ENCODE measurements at places on chromosomes 12 and 14.

GRCh38 chr12:87344699-87345098 is 684.5 kb downstream of the C12orf50 start:
- no peak for DNase-seq

- peak; percentile 30 for DNase-seq
These were observed 9.4 kb downstream of the LHX5 start for GRCh38 chr12:113462117-113462774.

- DNase-seq, result no peak
These were observed 31.9 kb upstream of the ACSM4 start for GRCh38 chr12:7271893-7272514.

GRCh38 chr14:77988096-77988870 is 181.9 kb upstream of the NRXN3 start:
- no peak for DNase-seq

GRCh38 chr14:24940213-24940783 is 109.6 kb downstream of the STXBP6 start:
- DNase-seq, result no peak

DNA sequence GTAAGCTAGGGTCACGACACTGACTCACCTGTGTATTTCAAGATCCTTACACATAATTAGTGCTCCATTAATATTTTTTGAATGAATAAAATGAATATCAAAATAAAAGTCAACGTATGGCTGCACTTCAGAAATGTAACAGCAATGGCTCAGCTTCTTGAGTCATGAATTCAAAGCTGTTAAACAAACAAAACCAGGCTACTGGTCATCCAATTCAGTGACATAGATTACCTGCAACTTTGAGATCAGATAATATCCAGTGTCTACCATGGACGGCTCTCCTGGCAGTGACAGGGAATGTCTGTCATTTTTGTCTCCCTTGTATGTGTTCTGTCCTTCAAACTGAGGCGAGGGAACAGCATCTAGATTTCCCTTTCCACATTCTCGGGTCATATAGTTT is 225.6 kb downstream of the EFCAB11 start:
- DNase-seq, result no peak

DNA sequence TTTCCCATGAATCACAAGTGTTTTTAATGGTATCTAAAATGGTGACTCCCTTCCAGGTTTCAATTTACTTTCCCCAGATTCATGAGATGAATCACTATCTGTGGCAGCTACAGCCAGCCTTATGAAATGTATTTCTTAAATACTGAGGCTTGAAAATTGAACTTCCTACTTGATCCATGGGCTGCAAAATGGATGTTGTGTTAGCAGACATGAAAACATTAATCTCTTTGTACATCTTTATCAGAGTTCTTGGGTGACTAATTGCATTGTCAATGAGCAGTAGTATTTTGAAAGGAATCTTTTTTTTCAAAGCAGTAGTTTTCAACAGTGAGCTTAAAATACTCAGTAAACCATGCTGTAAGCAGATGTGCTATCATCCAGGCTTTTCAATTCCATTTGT is 250.8 kb downstream of the SLC6A15 start:
- no peak for DNase-seq

DNA sequence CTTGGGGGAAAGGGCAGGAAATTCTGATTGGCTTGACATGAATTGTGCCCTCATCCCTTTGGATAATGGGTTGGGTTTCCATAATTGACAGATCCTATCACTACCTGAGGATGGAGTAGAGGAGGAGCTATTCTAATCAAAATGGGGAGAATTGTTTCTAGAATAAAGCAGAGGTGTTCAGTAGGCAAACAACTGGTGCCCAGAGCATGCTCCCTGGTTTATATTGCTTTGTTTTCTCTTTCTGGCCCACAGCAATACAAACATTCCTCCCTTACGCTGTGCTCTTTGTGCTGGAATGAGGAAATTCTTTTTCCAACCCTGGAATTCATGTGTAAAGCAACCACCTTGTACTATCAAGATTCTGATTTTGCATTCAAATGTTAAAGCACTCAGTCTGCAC is 147.4 kb downstream of the RASSF9 start:
- no peak for DNase-seq

DNA sequence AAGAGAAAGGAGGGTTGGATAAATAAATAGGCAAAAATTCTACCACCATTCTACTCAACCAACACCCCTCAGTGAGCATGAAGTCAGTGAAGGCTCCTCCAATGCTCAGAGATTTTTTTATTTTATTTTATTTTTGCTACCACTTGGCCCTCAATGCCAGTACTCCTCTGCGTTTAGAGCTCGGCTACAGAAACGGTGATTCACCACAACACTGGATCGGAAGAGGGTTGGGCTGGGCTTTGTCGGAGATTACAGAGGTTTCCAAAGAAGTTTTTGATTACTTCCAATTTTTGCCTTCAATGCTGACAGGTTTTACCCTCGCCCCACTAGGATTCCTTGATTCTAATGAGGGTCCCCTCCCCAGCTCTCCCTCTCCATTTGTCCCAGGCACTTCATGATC is 1027.2 kb upstream of the TMEM132C start:
- DNase-seq, result no peak

- DNase-seq, result no peak
These were observed 50.7 kb upstream of the NR2C1 start for GRCh38 chr12:95124106-95124505.

- DNase-seq, result no peak
These were observed 9.0 kb upstream of the LRTM2 start for GRCh38 chr12:1811281-1811947.

DNA sequence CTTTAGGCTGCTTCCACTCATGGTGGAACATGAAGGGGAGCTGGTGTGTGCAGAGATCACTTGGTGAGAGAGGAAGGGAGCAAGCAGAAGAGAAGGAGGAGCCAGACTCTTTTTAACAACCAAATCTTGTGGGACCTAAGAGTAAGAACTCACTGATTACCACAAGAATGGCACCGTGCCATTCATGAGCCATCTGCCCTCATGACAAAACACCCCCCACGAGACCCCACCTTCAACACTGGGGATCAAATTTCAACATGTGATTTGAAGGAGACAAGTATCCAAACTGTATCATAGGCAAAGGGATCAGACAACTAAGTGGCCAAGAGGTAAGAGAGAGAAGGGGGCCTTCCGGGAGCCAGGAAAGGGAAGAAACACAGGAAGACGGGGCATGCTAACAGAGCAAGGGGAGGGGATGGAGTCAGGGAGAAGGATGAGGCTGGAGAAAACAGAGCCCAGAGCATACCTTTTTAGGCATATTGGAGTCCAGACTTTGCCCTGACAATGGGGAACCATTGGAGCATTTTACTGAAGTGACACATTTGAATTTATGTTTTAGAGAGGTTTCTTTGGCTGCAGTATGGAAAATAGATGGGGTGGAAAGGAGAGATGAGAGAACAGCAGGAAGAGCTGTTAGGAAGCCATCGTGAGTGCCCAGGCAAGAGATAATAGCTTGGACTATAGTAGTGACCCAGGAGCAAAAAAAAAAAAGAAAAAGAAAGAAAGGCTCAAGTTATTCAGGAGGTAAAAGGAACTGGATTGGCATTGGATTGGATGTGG is 204.4 kb upstream of the NUDT4 start:
- no peak for DNase-seq

GRCh38 chr12:25829192-25829591 is 129.3 kb upstream of the RASSF8 start:
- DNase-seq, result no peak

GRCh38 chr14:37262649-37263048 is 64.9 kb downstream of the MIPOL1 start:
- no peak for DNase-seq

- DNase-seq, result no peak
These were observed 110.9 kb downstream of the KSR2 start for GRCh38 chr12:117857632-117858612.

GRCh38 chr14:74064883-74065282 is 19.4 kb downstream of the ALDH6A1 start:
- DNase-seq, result no peak

GRCh38 chr14:33986804-33987203 is 35.9 kb upstream of the EGLN3 start:
- no peak for DNase-seq

GRCh38 chr12:66447643-66448042 is 145.3 kb downstream of the HELB start:
- DNase-seq, result no peak

DNA sequence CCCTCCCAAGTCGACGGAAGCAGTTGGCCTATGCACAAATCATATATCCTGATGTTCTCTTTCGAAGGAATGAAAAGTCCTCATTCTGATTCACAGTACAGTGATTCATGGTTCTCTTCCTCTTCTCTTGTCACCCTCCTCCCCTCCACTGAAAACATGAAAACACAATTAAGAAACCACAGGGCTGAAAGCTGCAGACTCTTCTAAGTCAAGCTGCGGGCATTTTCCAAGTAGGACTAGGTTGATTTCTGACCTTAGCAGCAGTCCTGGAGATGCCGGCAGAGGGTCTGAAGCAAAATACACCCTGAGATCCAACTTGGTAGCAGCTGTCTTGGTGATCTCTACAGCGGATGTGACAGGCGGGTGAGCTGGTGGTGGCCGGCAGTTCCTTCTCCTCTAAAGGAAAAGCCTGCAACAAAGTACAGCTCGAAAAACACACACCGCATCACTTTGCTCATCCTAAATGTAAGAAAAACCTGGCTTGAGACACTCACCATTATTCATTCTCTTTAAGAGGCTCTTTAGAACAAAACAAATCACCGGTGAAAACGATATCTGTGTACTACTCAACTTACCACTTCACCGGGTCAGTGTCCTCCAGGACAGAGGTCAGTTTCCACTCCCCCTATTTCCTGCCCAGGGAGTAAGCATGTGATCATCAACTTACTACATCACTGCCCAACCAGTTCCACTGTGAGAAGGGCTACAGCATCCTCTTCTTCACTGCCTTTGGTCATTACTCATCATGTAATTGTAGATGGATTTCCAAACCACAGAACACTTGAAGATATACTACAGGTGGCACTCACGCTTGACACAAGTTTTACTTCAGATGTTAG is 6.0 kb downstream of the TMCC3 start:
- DNase-seq, result no peak

DNA sequence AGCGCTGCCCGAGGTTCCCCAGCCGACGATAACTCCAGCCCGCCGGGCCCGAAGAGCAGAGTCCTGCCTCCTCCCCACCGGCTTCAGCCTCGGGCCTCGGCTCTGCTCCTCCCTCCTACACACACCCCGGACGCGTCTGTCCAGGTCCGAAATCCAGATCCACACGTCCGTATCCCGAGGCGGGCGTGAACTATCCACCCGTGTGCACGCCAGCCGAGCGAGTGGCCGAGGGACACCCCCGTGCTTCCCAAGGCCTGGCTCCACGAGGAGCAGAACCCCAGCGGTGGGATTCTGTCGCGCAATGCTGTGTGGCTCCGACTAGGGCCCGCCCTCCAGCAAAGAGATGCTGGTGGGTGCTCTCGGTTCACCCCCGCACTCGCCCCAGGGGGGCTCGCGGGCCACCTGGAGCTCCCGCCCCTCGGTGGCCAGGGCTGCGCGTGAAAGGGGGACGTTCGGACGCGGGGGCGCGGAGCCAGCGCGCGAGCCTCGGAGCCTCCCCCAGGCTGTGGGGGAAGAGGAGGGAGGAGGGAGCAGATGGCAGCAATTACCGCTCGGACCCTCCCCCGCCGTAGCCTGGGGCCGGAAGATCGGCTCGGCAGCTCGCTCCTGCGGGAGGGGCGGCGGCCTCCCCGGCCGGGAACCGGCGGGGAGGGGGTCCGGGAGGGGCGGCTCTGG is 18.9 kb upstream of the ANKRD33 start:
- DNase-seq, result no peak

DNA sequence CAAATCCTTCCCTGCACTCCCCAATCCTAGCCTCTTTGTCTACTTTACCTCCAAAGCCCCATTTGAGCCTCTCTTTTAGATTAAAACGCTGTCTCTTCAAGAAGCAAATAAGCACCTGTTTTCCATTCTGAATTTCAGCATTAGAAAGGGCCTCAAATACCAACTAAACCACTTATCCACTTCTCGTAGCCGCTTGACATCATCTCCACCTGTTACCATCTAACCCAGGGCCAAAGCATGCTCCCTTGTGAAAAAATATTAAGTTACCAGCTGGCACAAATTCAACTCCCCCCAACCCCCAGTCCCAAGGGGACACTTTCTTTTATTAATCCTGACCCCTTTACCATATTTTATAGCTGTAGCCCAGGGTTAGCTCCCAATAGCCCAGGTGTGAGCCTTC is 43.1 kb downstream of the GPHB5 start:
- no peak for DNase-seq

GRCh38 chr14:105351920-105352851 is 37.6 kb downstream of the PACS2 start:
- peak; percentile 76 for DNase-seq

DNA sequence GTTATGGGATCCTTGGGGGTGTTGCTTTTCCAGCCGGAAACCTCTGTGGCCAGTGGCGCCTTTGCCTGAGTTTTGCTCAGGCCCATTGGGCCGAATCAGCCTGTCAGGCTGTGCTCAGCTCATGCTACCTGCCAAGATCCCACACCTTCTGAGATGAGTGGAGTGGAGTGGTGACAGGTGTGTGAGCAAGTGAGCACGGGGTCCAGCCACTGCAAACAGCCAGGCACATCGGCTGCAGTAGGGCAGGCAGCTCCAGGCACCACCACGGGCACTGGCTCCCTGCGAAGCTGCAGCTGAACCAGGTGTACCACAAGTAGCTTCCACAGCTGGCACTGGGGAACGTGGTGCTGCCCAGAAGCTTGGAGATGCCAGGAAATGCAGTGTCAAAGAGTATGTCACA is 21.1 kb upstream of the WDR89 start:
- no peak for DNase-seq

DNA sequence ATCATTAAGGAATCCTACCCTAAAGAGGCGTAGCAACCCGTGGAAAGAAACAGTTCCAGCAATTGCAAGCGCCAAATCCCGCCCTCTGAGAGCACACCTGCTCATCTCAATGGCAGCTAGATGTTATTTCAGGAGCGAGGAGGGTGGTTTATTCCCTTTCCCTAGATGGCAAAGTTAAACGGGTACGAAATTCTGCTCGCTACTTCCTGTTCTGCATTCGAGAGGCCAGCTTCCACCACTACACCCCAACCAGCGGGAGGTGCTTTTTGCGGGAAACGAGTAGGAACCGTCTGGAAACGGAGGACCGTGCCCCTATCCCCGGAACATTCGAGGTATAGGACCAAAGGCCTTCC is 536 bp downstream of the VPS29 start:
- DNase-seq, result no peak

- peak; percentile 27 for DNase-seq
These were observed 3.6 kb downstream of the SLC48A1 start for GRCh38 chr12:47776471-47777143.
